CD4-positive, alpha-beta T cell treated with Interleukin-15 for 4 hours (primary cell): ENCODE measurements at places on chromosomes 2 and 18.

- no peak for DNase-seq
Observed at GRCh38 chr2:217529271-217529670, 473.5 kb downstream of the TNS1 start.

GRCh38 chr2:206716623-206717022, 1.6 kb downstream of the DYTN start:
- no peak for DNase-seq

DNA sequence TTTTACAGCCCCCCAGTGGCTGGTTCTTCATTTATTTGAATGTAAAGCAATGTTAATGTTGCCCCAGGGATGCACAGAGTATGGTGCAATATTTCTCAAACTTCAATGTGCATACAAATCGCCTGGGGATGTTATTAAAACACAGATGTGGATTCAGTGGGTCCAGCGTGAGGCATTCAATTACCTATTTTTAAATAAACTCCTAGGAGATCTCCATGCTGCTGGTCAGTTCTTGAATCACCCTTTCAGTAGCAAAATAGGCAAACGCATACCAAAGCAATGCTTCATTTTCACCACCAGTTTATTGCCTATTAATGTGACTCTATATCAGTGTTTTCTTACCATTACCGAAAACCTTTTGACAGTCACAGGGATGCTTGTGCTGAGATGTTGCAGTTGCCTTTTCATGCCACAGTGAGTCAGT, 530.7 kb downstream of the CBLN2 start:
- DNase-seq = no peak

GRCh38 chr2:134253804-134254203, at the start of gene MGAT5:
Gene MGAT5, plus strand, starts transcription at chr2:134254072. Its CDS starts 332 bp downstream, at chr2:134254404.
- no peak for DNase-seq

DNA sequence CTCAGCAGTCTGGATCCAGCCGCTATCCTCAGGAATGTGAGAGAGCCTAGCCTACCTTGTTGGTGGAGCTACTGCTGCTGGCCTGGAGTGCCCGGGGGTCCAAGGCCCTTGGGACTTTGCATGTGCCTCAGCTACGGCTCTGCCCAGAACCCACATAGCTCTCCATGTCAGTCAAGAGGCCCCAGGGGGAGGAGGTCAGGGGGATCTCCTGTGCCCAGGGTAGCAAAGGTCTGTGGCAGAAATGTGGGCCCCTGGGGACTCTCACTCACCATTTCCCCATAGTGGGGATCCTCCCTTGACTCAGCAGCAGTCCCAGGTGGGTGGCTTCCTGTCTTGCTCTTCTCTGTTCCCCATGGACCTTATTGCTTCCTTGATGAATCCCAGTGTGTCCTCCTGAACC, 342.7 kb upstream of the CHAC2 start:
- DNase-seq = no peak

- DNase-seq = no peak
Observed at GRCh38 chr2:60596411-60596810, 43.0 kb upstream of the BCL11A start.

GRCh38 chr18:13581496-13582177, 144.7 kb downstream of the FAM210A start:
- DNase-seq = no peak

DNA sequence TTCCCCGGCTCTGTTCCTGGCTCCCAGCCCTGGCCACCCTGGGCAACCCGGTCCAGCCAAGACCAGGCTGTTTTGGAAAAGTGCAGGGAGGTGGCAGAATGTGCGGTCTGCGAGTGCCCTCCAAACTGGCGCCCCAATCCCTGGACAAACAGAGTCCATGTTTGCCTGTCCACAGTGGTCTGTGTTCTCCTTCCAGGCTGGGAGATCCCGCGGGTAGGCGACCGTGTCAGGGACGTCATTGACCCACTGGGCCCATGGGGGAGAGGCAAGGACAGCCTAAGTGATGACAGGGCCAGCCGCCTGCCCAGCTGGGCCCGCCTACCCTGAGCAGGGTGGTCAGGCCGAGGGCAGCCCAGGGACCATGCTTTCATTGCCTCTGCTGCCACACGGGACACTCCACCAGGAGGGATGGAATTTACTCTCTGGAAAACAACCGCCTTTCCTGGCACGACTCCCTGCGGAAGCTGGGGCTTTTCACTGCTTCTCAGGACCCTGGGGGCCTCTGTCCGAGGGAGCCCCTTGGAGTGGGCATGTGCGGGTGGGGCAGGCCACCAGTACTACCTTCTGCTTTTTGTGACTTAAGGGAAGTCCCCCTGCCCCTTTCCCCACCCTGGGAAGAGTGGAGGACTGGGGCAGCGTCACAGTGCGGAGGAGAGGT, 20.1 kb downstream of the CYP26B1 start:
- DNase-seq = no peak

DNA sequence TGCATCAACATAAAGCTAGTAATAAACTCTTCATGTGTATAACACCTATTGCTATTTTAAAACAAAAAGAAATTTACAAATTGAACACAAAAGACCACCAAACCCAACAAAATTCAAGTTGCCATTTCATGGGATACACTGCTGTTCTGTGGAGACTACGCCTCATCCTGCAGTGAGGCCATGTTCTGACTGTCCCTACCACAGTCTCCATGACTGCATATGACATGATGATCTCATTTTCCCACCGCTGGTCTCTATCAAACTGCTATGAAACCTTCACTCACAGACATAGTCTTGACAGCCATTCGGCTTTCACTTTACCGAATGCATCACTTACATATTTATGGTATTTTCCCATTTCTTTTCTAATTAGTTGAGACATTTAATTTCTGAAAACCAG, 21.2 kb upstream of the VWA3B start:
- no peak for DNase-seq

GRCh38 chr18:32208023-32208422, 18.2 kb downstream of the MEP1B start:
- DNase-seq = no peak

- DNase-seq = no peak
Observed at GRCh38 chr2:100136310-100136709, 6.1 kb downstream of the AFF3 start.

DNA sequence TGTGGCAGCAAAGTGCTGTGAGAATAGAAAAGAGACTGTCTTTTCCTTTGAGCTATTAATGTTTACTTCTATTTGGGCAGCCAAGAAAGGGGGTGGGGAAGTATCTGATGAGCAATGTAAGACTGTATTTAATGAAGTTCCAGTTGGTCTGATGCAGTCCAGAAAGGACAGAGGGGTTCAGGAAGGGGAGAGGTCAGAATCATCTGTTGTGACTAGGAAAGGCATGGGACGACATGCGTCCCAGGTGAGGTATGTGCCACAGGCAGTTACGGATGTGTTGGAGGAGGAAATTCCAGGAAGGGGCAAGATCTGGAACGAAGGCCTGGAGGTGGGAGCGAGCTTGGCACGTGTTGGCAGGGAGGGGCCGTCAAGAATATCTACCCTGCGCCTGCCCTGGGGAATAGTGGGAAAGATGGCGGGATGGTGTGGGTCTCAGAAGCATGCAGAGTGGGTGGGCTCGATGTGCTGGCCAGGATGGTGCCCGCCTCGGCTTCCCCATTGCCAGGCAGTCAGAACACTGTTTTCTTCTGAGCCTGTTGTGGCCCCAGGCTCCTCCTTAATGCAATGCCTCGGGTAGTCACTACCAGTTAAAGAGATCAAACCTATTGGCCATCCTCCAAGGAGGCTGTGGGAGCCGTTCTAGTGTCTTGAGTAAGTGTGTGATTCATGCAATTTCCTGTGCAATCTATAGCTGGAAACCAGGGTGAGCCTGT, 57.8 kb upstream of the TXNDC2 start:
- no peak for DNase-seq

DNA sequence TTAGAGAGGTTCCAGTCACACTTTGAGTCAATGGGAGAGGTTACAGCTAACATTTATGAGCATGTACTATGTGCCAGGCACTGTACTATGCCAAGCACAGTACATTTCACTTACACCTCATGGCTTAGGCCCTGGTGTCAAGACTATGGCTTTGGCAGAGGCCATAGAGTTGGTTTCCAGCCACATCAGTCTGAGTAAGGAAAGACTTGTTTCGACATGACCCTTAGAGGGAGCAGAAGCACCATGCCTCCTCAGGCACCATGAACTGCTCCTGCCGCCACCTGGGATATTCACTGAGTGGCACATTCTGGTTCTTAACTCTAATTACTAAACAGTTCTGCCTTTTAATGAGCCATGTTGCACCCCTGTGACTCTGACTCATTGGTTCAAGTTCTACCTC, 12.7 kb downstream of the DGUOK start:
- DNase-seq = no peak

- no peak for DNase-seq
Observed at GRCh38 chr2:89763254-89763580, 1071.7 kb downstream of the RPIA start.

GRCh38 chr2:43948370-43948769, 47.4 kb downstream of the LRPPRC start:
- DNase-seq = no peak

- no peak for DNase-seq
Observed at GRCh38 chr18:51537487-51537886, 340.0 kb upstream of the MEX3C start.

DNA sequence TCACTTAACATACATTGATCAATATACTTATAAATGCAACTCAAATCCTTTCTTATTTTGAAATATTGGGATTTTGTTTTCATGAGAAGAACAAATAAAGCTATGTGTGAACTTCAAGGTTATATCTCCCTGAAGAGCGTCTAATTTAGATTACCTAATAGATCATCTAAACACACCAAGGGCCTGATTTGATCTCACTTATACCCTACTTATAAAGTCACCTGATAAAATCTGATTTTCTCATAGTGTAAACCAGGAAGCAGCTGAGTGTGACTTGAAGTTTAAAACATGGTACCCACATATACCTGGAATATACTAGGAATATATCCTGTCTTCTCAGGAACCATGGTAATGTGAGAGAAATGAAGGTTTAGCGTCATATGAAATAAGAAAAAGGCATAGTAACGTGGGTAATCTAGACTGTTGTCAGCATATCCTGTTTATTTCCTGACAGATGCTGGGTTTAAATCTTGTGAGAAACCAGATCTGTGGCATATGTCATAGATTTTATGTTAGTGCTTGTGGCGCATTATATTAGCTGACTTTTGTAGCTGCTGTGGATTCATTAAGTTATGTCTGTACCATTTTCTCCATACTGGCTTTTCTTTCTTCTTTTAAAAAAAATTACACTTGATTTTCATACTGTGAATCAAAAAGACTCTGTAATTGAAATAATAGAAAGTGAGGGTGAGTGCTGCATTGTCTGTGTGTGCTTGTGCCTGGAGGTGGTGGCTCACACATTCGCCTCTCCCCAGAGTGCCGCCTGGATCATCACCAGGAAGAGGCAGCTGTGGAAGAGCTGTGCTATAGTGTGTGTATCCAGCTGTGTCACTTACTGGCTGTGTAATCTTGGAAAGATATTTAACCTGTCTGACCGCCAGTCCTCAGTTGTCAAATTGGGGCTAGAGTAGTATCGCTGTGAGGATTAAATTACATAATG, 164.0 kb downstream of the MYO3B start:
- no peak for DNase-seq

- no peak for DNase-seq
Observed at GRCh38 chr2:215262741-215263362, 49.0 kb upstream of the ATIC start.

GRCh38 chr2:174227748-174228147, 20.6 kb downstream of the OLA1 start:
- DNase-seq = no peak
